ENCODE measurements at places on chromosomes 2 and 18.

- DNase-seq: peak; percentile 11
Observed at GRCh38 chr18:57149531-57149930, 2.6 kb downstream of the BOD1L2 start.

- DNase-seq: peak; percentile 53
Observed at GRCh38 chr2:29561181-29561580, 360.2 kb downstream of the ALK start.

- DNase-seq: no peak
Observed at GRCh38 chr2:152743002-152743401, 24.6 kb downstream of the ARL6IP6 start.

- no peak for DNase-seq
Observed at GRCh38 chr2:237637429-237638135, 10.2 kb downstream of the LRRFIP1 start.
